ENCODE measurements at places on chromosomes 6 and 20. TPM values are rescaled to one million over a fixed set of nuclear protein-coding genes. Genes with fewer than 3 reads are reported as not detected.

COL11A2 gene
- 2.2 TPM for polyA plus RNA-seq

ADGRF4 gene
- not detected for polyA plus RNA-seq

CDH4 gene
- 1.2 TPM for polyA plus RNA-seq

NRN1 gene
- 0.42 TPM for polyA plus RNA-seq

CPNE5 gene
- 0.37 TPM for polyA plus RNA-seq

C20orf141 gene
- not detected for polyA plus RNA-seq

CLIC5 gene
- polyA plus RNA-seq = 0.12 TPM

APOM gene
- 10.0 TPM for polyA plus RNA-seq

MYB gene
- polyA plus RNA-seq = 4.2 TPM

MUC22 gene
- not detected for polyA plus RNA-seq

SYNDIG1 gene
- 2.8 TPM for polyA plus RNA-seq

IL20RA gene
- 2.6 TPM for polyA plus RNA-seq

Data from GM23338 (cell line).